ENCODE measurements at places on chromosomes 16 and 17.

DNA sequence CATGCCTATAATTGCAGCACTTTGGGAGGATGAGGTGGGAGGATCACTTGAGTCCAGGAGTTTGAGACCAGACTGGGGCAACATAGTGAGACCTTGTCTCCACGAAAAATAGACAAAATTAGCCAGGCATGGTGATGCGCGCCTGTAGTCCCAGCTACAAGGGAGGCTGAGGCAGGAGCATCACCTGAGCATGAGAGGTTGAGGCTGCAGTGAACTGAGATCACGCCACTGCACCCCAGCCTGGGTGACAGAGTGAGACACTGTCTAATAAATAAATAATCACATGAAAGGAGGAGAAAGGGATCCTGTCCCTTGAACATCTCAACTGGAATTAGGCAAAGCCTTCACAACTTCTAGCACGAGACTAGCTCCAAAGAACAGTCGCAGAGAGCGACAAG lies 53.2 kb downstream of the TEKT5 start:
- DNase-seq = no peak

GRCh38 chr16:29996766-29997250 lies 767 bp downstream of the INO80E start:
- no peak for DNase-seq

DNA sequence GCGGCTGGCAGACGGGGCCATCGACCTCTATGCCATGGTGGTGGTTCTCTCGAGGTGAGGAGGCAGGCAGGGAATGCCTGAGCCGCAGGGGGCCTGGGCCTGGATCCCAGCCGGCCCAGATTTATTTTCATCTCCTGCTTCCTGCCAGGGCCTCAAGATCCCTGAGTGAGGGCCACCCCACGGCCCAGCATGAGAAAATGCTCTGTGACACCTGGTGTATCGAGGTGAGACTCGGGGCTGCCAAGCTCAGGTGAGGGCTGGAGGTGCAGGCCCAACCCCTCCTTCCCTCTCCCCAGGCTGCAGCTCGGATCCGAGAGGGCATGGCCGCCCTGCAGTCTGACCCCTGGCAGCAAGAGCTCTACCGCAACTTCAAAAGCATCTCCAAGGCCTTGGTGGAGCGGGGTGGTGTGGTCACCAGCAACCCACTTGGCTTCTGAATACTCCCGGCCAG lies 4.9 kb downstream of the ACADVL start:
- no peak for DNase-seq

DNA sequence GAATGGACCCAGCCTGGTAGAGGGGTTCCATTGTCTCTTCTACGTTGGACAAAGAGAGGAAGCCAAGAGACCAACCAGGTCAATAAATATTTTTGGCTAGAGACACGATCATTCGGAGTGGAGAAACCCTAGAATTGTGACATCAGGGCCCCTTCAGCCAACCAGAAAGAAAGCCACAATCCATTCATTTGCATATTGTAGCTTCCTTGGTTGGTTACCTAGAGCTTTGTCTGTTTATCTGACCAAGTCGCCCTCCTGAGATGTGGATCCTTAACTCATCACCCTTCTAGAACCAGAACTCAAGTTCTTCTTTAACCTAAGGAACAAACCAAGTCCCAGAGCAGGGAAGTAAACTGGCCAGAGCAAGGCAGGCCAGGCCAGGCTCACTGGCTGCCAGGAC lies at the start of gene CCDC182:
TSS of gene CCDC182 (minus strand) at position 58 of the 400 bp plus-strand sequence. CDS start at position 31, 27 bp downstream.
- DNase-seq = no peak

GRCh38 chr17:1074886-1075605 lies 78.1 kb downstream of the TIMM22 start:
- no peak for DNase-seq

DNA sequence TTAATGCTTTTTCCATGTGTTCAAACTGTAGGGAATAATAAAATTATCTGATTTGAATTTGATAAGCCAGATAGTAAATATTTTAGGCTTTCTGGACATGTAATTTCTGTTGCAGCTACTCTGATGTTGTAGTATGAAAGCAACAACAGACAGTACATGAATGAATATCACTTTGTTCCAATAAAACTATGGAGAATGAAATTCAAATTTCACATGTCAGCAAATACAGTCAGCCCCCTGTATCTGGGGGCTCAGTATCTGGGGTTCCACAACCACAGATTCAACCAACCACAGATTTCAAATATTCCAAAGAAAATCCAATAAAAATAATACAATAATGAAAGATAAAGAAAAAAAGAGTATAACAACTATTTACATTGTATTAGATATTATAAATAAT lies 8.2 kb upstream of the CLTC start:
- no peak for DNase-seq

GRCh38 chr17:73228748-73229236 lies 32.9 kb downstream of the CPSF4L start:
- no peak for DNase-seq

DNA sequence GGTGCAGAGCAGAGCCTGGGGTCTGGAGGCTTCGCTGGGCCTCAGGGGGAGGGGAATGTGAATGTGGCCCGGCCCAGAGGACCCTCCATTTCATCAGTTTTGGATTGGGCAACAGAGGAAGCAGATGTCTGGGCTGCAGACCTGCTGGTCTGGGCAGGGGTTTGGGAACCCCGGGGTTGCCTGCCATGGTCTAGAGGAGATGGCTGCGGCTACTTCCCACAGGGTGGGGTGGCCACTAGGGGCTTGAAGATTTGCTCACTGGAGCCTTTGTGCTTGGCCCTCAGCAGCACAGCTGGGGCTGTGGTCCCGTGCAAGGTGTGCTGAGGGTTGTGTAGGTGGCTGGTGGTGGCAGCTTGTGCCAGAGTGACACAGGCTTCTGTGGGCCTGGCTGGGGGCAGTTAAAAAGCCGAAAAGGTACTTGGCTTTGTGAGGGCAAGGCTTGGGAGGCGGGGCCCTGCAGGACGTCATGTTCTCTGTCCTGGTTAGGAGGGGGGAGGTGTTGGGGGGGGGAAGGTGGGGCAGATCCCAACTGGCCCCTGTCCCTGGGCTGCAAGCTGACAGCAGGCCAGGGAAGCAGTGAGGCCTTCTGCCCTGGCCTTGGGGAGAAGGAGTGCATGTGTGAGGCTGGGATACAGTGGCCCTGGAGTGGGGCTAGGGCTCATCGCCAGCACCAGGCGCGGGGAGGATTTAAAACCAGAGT lies 98.0 kb downstream of the KPNA2 start:
- DNase-seq = no peak

DNA sequence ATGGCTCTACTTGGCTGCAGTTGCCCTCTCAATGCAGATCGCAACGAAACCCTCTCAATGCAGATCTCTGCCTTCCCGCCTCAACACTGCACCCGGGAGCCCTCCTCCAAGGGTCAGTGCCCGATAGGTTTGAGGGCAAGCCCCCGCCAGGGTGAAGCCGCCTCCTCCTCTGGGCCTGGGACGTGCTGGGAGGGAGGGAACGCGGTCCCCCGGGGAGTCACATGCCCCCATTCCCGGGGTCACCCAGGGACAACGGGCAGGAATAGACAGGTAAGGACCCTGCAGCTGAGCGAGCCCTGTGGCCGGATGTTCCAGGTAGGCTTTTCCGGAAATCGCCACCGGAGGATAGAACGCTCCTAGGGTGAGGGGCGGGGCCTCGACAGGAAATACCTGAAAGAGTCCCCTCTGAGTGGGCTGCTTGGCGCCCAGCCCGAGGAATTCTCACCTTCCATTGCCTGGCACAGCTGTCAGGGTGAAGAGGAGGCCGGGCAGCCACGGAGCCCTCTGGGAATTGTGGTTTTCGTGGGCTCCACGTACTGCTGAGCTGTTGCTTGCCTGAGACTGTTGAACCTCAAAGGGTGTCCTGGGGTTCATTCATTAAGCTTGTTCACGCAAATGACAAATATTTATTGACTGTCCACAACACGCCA lies 12.8 kb downstream of the ZNF174 start:
- DNase-seq = no peak

GRCh38 chr17:45101546-45101882 lies 30.8 kb downstream of the PLCD3 start:
- no peak for DNase-seq

- no peak for DNase-seq
These were observed 3.4 kb downstream of the ARL16 start for GRCh38 chr17:81680150-81680549.

DNA sequence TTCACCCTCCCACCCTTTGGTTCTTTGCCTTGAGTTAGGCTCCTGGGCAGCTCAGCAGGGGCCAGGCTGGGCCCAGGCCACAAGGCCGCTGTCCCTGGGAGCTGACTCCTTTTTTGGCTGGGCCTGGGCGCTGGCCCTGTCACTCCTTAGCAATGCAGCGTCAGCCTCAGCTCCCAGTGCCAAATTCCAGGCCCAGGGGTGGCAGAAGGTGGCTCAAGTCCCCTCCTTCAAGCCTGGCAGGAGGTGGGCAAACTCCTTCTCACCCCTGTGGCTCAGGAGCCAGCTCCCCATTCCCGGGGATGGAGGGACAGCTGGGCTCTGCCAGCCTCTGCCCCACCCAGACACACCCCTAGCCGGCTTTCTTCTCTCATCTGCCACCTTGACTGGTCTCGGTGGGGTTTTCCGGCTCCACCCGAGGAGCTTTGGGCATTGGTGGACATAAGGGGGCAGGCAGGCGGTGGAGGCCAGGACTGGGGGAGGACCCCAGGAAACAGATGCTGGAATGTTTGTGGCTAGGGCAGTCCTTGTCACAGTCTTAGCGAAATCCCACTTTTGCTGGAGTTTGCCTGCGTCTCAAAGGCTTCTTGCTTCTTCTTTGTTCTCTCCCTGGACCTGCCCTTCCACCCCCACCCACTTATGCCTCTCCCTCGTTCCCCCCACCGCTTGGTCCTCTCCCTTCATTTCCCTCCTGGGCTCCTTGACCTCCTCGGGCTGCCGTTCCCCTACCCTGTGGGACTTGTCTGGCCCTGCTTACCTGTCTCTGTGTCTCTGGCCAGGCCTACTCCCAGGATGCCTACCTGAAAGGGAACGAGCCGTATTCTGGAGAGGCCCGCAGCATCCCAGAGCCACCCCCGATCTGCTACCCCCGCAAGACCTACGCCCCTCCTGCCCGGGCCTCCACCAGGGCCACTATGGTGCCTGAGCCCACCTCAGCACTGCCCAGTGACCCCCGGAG lies 37.4 kb downstream of the ARHGAP23 start:
- DNase-seq = no peak

- DNase-seq = no peak
These were observed 503 bp downstream of the C16orf54 start for GRCh38 chr16:29745121-29745852.

DNA sequence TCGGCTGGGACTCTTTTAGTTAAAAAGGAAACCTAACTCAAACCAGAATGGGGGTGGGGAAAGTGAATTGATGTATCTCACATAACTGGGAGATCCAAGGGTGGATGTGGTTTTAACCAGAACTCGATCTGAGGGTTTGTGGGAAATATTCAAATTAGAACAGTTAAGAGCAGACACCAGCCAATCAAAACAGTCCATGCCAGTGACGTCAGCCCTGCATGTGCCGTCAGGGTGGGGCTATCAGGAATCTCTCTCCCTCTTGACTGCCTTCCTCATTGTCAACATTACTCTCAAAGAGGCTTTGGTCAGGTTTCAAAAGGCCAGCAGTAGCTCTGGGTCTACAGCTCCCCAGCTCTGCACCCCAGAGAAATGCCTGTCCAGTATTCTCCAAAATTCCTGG lies 94.2 kb upstream of the HSBP1 start:
- DNase-seq = no peak

DNA sequence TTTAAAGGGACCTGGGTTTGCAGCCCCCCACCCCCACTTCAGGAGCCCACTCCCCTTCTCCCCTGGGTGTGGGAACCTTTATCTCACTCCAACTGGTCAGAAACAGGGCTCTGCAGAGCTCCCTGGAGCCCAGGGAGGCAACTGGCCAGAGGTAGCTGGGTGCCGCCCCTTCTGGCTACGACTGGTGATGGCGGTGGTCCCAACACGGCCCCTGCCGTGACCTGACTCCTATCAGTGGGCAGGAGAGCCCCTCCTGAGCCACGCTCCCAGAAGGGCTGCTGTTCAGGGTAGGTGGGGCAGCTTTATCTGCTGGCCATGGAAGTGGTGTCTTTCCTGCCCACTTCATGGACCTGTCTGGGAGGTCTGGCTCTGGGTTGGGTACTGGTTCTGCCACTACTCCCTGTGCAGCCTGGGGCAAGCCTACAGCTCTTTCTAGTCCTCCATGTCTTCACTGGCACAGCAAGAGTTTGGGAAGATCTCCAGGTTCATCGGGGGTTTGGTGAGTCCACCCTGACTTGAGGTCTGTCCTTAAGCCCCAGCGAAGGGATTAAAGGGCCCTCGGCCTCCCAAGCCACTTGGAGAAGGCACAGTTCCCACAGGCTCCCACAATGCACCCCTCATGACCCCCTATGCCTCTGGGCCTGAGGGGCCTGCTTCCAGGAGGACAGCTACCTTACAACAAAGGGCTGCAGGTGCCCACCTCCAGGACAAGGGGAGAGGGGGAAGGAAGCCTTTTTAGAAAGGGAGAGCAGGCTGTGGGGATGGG lies 5.5 kb upstream of the SREBF1 start:
- no peak for DNase-seq

- no peak for DNase-seq
These were observed 4.7 kb downstream of the DLX3 start for GRCh38 chr17:49990331-49990730.

- no peak for DNase-seq
These were observed 96.5 kb upstream of the AKTIP start for GRCh38 chr16:53599548-53599947.

DNA sequence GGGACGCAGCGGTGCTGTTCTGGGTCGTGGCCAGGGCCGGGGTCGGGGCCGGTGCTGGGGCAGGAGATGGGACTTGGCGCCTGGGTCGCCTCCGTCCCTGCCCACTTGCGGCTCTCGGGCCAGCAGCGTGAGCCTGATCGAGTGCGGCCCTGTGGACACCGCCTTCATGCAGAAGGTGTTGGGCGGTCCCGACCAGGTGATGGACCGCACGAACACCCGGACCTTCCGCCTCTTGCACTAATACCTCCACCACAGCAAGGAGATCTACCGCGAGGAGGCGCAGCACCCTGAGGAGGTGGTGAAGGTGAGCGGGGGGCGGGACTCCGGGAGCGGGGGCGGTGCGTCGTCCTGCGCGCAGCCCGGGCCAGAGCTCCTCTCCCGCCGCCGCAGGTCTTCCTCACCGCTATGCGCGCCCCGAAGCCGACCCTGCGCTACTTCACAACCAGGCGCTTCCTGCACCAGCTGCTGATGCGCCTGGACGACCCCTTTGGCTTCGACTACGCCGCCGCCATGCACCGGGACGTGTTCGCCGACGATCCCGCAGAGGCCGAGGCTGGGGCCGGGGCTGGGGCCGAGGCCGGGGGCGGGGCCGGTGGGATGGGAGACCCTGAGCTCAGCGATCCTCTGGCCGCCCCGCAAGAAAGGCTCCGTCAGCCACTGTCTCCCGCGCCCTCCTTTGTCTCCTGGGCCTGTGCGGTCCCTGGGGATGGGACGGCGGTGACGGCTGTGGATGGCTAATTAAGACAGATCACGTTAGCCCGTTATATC lies 4.5 kb upstream of the HSD17B1 start:
- peak; percentile 82 for DNase-seq

- DNase-seq = peak; percentile 6
These were observed at the start of gene SYNGR3 for GRCh38 chr16:1989209-1990100. TSS of gene SYNGR3 (plus strand) at chr16:1989970. CDS start at chr16:1990103, 133 bp downstream.

Measured in NCI-H748 treated with DMSO at 0.1 percent for 48 hours (cell line).